Pulmonary artery endothelial cell (primary cell): ENCODE measurements at places on chromosomes 11 and 22. TPM values are rescaled to one million over a fixed set of nuclear protein-coding genes. Genes with fewer than 3 reads are reported as not detected.

ARHGAP1 gene
- total RNA-seq: 18.5 and 23.1 TPM in 2 replicates

CDC42EP1 gene
- total RNA-seq: 19.5 and 27.5 TPM in 2 replicates

- DNase-seq: no peak
These were observed 171.3 kb downstream of the SOX6 start for GRCh38 chr11:16185042-16185441.

DNA sequence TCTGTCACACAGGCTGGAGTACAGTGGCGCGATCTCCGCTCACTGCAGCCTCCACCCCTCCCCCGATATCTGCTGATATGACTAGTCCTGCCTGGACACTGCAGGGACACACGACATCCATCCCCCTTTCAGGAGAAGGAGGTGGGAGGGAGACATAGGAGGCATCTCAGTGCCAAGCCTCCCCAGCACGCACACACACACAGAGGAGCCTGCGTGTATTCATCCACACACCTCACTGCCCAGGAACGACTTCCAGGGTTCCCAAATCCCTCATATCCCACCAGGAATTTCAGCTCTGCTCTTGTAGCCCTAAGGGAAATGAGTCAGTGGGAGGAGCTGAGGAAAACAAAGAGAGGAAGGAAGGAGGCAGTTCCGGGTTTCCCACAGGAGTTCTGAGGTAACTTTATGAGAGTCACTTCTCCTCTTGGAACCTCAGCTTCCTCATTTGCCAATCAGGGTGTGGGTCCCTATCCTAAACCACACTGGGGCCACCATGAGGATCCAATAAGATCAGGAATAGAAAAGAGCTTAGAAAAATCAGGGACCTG, 37.2 kb upstream of the ACER3 start:
- DNase-seq: peak; percentile 97
